Stimulated activated CD8-positive, alpha-beta memory T cell treated with anti-CD3 and anti-CD28 coated beads, Interleukin-12 subunit alpha, Interleukin-12 subunit beta, amount 100 ng/mL, for 4 hours (primary cell): ENCODE measurements at places on chromosomes 11 and 22.
A peak's percentile ranks its signal among the peaks of the same experiment; 100 is the strongest.

- DNase-seq, result no peak
Observed at GRCh38 chr11:64874308-64875240, 3.8 kb downstream of the EHD1 start.

DNA sequence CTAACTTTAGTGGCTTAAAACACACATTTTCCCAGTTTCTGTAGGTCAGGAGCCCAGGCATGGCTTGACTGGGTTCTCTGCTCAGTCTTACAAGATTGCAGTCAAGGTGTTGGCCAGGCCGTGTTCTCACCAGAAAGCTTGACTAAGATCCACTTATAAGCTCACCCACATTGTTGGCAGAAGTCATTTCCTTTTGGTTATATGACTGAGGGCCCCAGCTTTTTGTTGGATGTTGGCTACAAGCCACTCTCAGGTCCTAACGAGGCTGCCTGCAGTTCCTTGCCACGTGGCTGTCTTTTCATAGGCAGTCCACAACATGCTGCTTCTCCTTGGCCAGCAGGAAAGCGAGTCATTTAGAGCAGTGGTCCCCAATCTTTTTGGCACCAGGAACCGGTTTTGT lies 79.3 kb upstream of the CRTAM start:
- no peak for DNase-seq

DNA sequence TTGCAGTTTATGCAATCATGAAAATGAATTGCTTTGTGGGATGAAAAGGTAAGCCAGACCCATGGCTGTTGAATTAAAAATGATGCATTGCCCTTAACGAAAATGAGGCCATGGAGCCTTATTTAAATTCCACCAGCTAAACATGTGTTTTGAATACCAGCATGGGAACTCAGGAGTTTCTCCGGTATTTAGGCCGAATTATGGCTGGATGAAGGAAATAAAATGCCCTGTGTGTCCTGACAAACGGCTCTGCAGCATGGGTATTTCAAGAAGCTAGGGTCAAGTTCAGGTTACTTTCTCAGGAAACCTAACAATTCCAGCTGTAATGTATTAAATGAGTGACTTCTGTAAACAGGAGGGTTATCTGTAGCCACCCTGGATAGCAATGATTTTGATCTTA lies 38.3 kb downstream of the AMOTL1 start:
- no peak for DNase-seq

GRCh38 chr11:115092516-115092915 lies 411.7 kb downstream of the CADM1 start:
- no peak for DNase-seq

GRCh38 chr11:80155412-80156017 lies 714.7 kb upstream of the TENM4 start:
- DNase-seq, result no peak

GRCh38 chr11:121214861-121215260 lies 77.7 kb upstream of the SC5D start:
- no peak for DNase-seq

DNA sequence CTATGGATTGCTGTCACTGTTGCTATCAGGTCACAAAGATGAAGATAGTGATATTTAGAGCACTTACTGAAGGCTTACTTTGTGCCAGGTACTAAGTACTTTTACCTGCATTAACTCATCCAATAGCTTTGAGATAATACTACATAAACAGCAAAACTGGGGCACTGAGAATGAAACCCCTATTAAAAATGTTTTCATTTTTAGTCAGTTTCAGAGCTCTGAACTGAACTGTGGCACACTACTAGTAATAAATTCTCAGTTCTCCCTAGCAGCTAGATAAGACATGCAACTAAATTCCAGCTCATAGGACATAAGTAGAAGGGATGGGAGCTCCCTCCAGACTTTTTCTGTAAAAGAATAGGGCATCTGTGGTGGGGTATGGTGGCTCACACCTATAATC lies 24.0 kb downstream of the ARFGAP3 start:
- DNase-seq, result no peak

GRCh38 chr11:63560506-63561180 lies 2.5 kb downstream of the PLAAT2 start:
- no peak for DNase-seq

DNA sequence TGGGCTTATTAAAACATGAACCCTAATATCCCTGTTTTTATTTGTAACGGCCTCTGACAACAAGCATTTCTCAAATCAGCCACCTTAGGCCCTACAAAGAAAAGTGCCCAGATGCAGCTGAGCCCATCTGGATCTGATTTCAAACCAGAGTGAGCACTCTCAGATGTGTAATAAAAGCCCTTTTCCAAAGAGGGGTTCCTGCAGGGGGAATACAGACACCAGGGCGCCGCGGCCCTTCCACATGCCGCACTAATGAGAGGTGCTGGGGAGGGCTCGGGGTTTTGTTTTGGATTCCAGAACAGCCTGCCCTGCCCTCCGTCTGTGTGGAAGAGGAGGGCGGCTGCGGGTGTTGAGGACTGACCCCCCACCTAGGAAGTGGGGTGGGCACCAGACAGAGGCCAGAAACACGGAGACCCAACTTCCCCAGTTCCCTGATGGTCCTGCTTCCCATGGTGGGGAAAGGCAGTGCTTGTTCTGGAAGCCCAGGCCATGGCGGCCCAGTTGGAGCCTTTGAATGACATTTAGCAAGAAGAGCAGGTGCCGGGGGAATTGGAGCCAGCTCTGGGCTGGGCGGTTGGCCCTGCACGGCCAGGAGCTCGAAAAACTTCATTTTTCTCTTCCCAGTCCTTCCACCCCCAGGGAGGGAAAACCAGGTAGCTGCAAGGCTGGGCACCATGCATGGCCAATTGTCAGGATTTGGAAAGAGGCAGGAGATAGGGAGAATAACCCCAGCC lies 63.7 kb downstream of the MACROD1 start:
- no peak for DNase-seq

GRCh38 chr11:121881806-121882205 lies 234.2 kb downstream of the BLID start:
- no peak for DNase-seq

GRCh38 chr11:69684651-69685050 lies 9.5 kb upstream of the LTO1 start:
- DNase-seq, result no peak

GRCh38 chr22:44860311-44860710 lies 107.9 kb downstream of the ARHGAP8 start:
- no peak for DNase-seq

GRCh38 chr22:31345331-31346254 lies 553 bp downstream of the PATZ1 start:
- peak; percentile 83 for DNase-seq

DNA sequence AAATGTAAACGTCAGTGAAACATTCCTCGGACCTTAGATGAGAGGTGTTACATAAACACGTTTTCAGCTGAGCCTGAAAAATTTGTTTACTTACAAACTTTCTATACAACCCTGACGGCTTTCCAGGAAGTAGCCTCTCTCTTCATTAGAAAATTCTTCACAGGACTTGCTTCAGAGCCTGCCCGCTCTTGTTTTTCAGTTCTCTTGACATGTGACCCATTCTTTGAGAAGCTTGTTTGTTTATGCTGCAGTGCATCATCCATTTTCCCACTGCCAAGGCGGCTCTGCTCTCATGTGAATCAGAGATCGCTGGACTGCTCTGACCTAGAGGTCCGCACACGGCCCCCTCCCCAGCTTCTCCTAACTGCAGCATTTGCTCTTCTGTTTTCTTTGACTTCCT lies 47.9 kb upstream of the ARHGAP42 start:
- DNase-seq, result no peak

DNA sequence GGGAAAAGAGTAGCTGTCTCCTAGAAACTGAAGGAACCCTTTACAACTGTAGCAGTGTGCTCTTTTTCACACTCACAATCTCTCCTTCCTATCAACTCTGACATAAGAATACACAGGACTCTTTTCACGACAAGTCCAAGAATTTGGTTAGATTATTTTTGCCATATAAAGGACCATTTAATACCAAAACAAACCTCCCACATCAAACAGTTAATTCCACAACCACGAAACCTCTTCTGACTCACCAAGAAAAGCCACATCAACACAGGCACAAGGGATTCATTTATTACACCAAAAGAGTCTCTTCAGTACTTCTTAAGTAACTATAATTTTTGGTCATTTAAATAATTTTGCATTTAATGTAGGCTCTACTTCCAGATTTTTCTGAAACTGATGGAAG lies 222.6 kb upstream of the PITPNB start:
- DNase-seq, result no peak

GRCh38 chr11:129738242-129738641 lies 77.4 kb upstream of the TMEM45B start:
- DNase-seq, result no peak

DNA sequence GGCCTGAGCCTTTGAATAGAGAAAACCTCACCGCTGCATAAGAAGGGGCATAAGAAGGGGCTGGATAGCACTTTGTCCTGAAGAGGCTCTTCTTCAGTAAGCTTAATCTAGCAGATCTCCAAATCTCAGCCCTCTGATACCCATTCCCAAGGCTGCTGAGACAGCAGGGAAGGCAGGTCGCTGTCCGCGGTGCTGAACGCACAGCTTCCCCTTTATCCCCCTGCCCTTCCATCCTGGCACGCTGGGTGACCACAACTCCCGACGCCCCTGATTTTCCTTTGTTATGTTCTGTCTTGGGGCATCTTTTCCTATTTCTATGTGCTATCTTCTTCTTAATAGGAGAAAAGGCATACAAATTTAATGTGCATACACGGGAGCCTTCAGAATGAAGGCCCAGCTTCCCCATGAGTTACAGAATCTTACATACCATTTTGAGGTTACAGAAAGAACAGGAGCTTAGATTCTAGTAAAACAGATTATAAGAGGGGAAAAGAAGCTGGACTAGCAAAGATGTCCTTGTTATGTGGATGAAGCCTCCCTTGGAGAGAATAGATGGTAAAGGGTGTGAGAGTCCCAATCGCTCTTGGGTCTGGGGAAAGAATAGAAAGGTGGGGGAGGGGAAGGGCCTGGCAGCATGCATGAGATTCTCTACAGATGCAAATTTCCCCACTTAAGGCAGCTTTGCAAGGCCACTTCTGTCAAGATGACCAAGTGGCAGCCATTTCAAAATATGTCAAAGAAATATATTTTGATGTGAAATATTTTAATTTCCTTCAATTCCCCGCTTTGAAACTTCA lies 5.7 kb upstream of the SULT4A1 start:
- no peak for DNase-seq

- DNase-seq, result no peak
Observed at GRCh38 chr11:78768345-78768744, 193.7 kb upstream of the NARS2 start.

DNA sequence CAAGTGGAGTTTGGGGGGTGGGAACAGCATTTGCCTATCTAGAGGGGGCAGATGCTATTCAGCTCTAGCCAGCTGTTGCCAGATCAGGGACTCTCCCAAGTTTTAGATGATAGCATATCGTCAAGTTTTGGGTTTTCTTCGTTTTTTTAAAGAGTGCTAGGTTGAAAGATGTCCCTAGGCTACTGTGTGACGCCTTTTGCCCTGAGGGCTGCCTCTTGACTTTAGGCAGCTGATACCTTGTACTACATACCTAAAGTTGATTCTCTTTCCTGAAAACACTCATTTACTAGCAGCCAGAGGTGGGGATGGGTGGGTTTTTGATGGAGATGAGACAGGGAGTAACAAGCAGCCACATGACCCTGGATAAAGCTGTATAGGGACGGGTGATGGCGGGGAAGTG lies 87.1 kb downstream of the ABTB2 start:
- DNase-seq, result no peak

DNA sequence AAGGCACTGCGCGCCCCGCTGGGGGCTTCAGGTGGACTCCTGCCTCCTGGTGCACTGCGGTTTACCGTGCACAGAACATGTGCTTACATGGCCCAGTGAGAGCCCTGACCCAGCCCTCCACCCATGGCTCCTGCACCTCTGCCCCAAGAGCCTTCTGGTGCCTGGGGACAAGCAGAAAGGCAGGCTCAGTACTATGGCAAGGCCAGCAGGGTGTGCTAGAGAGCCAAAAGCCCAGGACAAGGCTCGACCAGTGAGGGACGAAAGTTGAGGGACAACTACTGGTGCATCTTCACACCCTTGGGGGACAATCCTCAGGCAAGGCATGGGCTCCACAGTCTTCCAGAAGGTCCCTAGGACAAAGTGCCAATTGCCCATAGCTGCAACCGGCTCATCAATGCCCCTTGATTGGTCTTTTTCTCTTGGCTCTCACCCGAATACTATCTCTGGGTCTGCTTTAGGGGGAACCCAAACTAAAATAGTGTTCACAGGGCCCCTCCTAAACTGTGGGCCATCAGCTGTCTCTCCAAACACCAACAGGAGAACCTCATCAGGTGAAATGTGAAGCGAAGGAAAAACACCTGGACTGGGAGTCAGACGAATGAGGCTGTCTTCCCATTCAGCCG lies 13.5 kb downstream of the PGA5 start:
- peak; percentile 25 for DNase-seq

DNA sequence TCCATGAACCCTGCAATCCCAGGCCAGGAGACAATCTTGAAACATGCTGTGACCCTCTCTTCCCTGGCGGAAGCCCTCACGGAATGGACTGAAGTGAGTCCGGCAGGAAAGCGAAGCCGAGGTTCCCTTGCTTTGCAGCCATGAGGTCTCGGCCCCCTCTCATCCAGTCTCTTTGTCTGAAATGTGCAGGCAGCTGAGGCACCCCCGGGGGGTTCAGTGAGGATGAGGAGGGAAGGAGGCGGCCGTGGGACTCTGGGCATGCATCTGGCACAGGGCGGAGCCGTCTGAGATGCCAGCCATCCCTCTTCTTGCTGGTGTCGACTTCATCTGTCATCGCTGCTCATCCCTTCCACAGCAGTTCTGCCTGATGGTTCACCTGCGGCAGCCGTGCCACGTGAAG lies 1485.7 kb downstream of the BRD1 start:
- DNase-seq, result no peak

- no peak for DNase-seq
Observed at GRCh38 chr22:22835242-22835641, 52.4 kb upstream of the IGLL5 start.

- DNase-seq, result no peak
Observed at GRCh38 chr11:78365381-78365792, 52.2 kb downstream of the GAB2 start.

DNA sequence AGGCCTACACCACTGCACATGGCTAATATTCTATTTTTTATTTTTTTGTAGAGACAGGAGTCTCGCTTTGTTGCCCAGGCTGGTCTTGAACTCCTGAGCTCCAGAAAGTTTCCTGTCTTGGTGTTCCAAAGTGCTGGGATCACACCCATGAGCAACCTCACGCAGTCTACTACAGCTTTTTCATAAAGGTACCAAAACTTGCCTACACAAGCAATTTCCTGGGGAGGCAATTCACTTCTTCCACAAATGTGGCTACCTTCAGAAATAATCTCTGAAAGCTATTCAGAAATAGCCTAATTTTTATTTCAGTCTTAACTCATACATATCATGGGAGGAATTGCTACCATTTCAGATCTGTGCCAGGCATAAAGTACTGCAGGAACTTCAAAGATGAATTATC lies 11.4 kb downstream of the SLC35F2 start:
- DNase-seq, result no peak

DNA sequence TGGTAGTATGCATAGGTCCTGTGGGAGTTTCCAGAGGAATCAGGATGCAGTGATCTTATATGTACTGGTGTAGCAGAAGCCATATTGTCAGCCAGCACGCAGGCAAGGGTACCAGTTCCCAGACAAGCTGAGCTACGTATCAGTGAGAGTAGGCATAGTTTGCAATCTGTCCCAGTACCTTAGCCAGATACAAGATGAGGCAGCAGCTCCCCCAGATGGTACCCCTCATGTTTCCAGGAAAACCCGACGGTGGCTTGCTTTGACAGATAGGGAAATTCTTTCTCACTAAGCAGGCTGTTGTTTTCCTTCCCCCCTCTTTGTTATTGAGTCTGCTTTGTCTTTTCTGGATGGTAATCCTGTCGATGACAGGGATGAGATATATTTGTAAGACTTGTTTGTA lies 109.7 kb upstream of the RRM1 start:
- peak; percentile 8 for DNase-seq

- no peak for DNase-seq
Observed at GRCh38 chr11:119650251-119650650, 78.7 kb downstream of the NECTIN1 start.
